ENCODE measurements at places on chromosomes 7 and 10.

DNA sequence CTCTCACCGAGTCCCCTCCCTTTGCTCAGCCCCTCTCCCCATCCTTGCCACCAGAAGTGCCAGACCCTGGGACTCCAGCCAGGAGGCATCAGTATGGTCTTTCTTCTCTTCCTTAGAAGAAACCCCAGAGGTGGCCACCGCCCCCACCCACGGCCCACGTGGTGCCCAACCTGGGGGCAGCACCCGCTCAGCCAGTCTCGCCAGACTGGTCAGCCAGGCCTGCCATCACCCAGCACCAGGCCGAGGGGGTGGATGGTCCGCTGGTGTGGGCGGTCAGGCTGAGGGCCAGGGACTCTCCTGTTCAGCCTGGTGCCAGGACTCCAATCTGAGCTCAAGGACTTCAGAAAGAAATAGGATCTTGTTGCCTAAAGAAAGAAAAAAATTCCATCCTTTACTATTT lies 5.8 kb upstream of the CLDN4 start:
- no peaks in the 10 kb centered on the region for H3K27me3 ChIP-seq
- no peak overlapping the region for H3K4me3 ChIP-seq
- H3K36me3 ChIP-seq, result no peaks in the 10 kb centered on the region
- peaks cover 47% of the 10 kb centered on the region for H3K4me1 ChIP-seq

GRCh38 chr10:35388197-35388596 lies 51.9 kb downstream of the CCNY start:
- H3K4me1 ChIP-seq, result no peaks in the 10 kb centered on the region
- no peak overlapping the region for H3K27ac ChIP-seq
- no peaks in the 10 kb centered on the region for H3K27me3 ChIP-seq
- H3K36me3 ChIP-seq, result no peaks in the 10 kb centered on the region
- no peak for DNase-seq

DNA sequence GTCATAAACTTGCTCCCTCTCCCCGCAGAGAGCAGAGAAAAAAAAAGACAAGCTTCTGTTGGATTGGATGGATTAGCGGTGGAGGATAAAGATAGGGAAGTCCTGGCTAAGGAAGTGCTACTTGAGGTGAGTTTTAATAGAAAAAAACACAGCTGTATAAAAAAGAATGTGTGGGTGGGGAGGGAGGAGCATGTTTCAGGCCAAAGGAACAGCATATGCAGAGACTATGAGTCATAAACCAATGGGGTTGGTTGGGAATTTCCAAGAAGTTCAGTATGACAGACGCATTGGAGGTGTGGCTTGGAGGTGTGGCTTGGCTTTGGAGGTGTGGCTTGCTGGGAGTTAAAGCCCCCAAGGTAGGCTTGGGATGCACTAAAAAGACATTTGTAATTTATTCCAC lies 103.0 kb upstream of the LSM8 start:
- no peaks in the 10 kb centered on the region for H3K4me1 ChIP-seq
- H3K27me3 ChIP-seq, result no peaks in the 10 kb centered on the region
- no peak for DNase-seq
- H3K27ac ChIP-seq, result no peak overlapping the region
- no peak overlapping the region for H3K4me3 ChIP-seq

DNA sequence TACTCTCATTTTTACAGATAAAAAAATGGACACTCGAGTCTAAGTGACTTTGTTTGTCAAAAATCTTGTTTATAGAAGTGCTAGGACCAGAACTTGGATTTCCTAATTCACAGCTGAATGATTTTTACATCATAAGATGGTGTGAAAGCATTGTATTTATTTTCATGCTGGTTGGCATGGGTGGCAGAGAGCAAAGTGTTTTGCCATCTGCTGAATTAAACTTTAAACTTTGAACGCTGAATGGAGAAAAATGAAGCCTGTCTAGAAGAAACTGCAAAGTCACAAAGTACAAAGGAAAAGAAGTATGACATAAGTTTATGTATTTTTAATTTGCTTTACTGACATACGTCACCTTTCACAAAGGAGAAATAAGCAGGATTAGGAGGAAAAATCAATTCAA lies 142.0 kb downstream of the NRBF2 start:
- DNase-seq, result no peak
- H3K27ac ChIP-seq, result no peak overlapping the region
- no peaks in the 10 kb centered on the region for H3K27me3 ChIP-seq
- peaks cover 11% of the 10 kb centered on the region for H3K4me1 ChIP-seq

GRCh38 chr7:155710530-155710929 lies 66.1 kb downstream of the RBM33 start:
- no peaks in the 10 kb centered on the region for H3K27me3 ChIP-seq
- peaks cover 34% of the 10 kb centered on the region for H3K4me1 ChIP-seq
- peaks cover 36% of the 10 kb centered on the region for H3K36me3 ChIP-seq
- no peak overlapping the region for H3K4me3 ChIP-seq

DNA sequence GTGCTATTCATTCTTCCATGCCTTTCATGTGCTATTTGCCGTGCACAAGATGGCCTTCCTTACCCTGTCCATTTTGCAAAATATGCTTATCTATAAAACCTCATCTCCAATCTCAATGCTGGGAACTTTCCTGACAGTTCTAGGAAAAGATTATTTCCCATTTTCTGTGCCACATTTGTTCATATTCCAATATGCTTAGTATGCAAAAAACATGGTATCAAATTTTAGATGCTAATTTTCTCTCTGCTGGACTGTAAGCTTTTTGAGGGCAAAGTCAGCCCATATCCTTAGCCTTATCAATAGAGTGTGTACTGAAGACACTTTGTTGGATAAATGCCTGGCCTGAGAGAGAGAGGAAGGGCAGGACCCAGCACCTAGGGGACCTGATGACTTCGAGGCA lies 39.4 kb downstream of the MGAM2 start:
- H3K36me3 ChIP-seq, result peaks cover 7% of the 10 kb centered on the region
- no peak overlapping the region for H3K27ac ChIP-seq
- no peak overlapping the region for H3K4me3 ChIP-seq

DNA sequence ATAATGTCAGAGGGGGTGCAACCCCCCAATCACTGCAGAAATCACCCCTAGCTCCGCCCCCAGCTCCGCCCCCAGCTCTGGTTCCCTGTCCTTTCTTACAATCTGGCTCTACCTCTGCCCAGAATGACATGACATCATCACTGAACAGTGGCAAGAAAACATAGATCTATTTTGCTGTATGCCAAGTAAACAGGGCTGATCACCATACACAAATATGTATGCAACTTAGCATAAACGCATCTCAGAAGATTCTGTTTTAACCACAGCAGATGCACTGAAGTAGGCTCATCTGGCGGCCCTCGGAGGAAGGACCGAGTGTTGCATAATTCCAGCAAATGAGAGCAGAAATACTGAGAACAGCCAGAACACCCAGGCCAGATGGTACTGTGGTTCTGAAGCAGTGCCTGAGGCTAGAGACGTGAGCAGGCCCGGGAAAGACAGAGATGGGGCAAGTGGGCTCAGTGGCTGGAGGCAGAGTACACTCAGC lies 293.3 kb upstream of the KLF14 start:
- H3K27ac ChIP-seq, result peak overlapping the region; percentile 24
- DNase-seq, result no peak
- no peaks in the 10 kb centered on the region for H3K36me3 ChIP-seq
- H3K4me1 ChIP-seq, result peaks cover 14% of the 10 kb centered on the region
- H3K27me3 ChIP-seq, result no peaks in the 10 kb centered on the region

- H3K27me3 ChIP-seq, result no peaks in the 10 kb centered on the region
- H3K4me3 ChIP-seq, result no peak overlapping the region
- no peaks in the 10 kb centered on the region for H3K36me3 ChIP-seq
- no peak overlapping the region for H3K27ac ChIP-seq
- H3K4me1 ChIP-seq, result no peaks in the 10 kb centered on the region
Measured at GRCh38 chr7:34070511-34071323, 165.4 kb downstream of the BMPER start.

- H3K27me3 ChIP-seq, result no peaks in the 10 kb centered on the region
- no peak overlapping the region for H3K27ac ChIP-seq
- H3K36me3 ChIP-seq, result no peaks in the 10 kb centered on the region
- no peak for DNase-seq
- H3K4me1 ChIP-seq, result no peaks in the 10 kb centered on the region
- H3K4me3 ChIP-seq, result no peak overlapping the region
Measured at GRCh38 chr7:32039000-32039756, 31.0 kb downstream of the PDE1C start.

DNA sequence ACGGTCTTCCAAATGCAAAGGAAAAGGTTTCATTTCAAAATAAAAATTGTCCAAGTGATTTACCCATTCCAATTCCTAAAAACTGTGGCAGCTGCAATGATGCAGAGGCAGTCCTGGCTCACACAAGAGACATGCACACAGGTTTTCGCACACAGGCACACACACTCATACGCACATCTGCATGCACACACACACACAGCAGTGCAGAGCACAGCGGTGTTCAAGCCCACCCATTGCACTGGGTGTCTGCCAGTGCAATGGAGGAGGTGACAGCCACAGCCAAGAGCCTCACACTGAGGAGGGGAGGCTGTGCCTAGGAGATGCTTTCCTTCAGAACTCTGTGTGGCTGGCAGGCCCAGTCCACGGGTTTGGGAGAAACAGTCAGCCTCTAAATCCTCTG lies 123.7 kb downstream of the SLIT1 start:
- no peak overlapping the region for H3K4me3 ChIP-seq
- H3K27ac ChIP-seq, result no peak overlapping the region
- no peaks in the 10 kb centered on the region for H3K36me3 ChIP-seq
- DNase-seq, result peak; percentile 26
- H3K27me3 ChIP-seq, result no peaks in the 10 kb centered on the region
- H3K4me1 ChIP-seq, result peaks cover 3% of the 10 kb centered on the region

DNA sequence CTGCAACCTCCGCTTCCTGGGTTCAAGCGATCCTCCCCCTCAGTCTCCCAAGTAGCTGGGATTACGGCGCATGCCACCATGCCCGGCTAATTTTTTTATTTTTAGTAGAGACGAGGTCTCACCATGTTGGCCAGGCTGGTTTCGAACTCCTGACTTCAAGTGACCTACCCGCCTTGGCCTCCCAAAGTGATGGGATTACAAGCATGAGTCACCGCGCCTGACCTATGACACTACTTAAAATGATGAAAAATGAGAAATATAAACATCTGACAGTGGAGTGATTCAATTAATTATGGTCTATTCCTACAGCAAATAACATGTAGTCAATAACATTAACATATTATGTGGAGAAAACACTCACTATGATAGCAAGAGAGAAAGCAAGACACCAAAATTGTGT lies 2.2 kb downstream of the BRAT1 start:
- no peaks in the 10 kb centered on the region for H3K36me3 ChIP-seq
- no peak overlapping the region for H3K4me3 ChIP-seq
- peak; percentile 16 for DNase-seq
- H3K27me3 ChIP-seq, result no peaks in the 10 kb centered on the region
- H3K27ac ChIP-seq, result no peak overlapping the region

DNA sequence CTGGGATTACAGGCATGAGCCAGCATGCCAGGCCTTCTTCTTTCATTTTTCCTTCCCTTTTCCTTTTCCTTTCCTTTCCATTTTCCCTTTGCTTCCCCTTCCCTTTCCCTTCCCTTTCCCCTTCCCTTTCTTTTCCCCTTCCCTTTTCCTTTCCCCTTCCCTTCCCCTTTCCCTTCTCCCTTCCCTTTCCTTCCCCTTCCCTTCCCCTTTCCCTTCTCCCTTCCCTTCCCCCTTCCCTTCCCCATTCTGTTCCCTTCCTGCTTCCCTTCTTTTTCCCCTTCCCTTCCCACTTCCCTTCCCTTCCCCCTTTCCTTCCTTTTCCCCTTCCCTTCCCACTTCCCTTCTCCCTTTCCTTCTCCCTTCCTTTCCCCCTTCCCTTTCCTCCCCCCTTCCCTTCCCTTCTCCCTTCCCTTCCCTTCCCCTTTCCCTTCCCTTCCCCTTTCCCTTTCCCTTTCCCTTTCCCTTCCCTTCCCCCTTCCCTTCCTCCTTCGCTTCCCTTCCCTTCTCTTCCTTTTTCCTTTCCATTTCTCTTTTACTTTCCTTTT lies 712.2 kb upstream of the POM121L12 start:
- H3K4me1 ChIP-seq, result no peaks in the 10 kb centered on the region
- H3K4me3 ChIP-seq, result no peak overlapping the region
- DNase-seq, result no peak

GRCh38 chr7:76424413-76425111 lies at the start of gene ZP3:
ZP3 (plus strand) TSS chr7:76424950; CDS start chr7:76424965, 15 bp downstream.
- no peaks in the 10 kb centered on the region for H3K36me3 ChIP-seq
- no peak for DNase-seq
- H3K27ac ChIP-seq, result peak within 1 kb of the TSS; percentile 59
- peaks cover 7% of the 10 kb centered on the region for H3K4me1 ChIP-seq
- H3K27me3 ChIP-seq, result no peaks in the 10 kb centered on the region

DNA sequence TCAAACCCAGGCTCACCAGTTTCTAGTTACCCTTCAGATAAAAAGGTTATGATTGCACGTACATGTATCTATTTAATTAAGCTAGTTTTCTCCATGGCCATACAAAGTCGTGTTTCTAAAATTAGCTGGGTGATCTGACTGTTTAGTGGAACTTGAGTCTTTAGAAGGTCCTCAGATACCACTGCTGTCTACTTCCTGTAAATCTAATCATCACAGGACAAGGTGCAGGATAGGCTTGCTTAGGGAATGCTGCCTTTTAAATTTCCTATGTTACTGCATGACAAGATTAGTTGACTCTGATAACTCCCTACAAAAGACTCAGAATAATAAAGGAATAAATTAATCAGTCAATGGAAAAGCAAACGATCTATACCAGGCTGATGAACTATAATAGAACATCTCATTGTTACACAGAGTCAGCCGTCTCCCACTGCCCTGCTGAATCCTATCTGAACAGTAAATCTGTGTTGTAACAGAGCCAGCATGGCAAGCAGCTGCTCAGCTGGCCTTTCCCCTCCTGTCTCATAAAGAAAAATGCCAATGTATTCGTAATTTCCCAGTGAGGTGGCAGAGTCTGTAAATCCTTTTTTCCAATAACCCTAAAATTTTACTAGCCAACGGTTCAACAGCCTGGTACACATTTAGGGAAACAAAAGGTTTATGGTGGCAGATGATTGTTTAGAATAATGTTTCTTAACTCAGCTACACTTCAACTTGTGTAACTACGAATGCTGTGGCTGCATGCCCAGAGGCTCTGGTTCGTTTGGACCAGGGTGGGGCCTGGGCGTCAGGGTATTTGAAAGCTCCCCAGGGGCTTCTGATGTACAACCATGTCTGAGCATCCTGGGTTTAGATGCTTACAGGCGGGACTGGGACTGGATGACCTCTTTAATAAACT lies 318.0 kb downstream of the PAXIP1 start:
- no peaks in the 10 kb centered on the region for H3K36me3 ChIP-seq
- no peak overlapping the region for H3K27ac ChIP-seq
- H3K27me3 ChIP-seq, result no peaks in the 10 kb centered on the region
- H3K4me3 ChIP-seq, result no peak overlapping the region
- DNase-seq, result no peak
- H3K4me1 ChIP-seq, result no peaks in the 10 kb centered on the region
